ENCODE measurements at places on chromosomes 11 and 22.

- no peak for DNase-seq
Observed at GRCh38 chr11:27350511-27350910, 12.5 kb downstream of the CCDC34 start.

DNA sequence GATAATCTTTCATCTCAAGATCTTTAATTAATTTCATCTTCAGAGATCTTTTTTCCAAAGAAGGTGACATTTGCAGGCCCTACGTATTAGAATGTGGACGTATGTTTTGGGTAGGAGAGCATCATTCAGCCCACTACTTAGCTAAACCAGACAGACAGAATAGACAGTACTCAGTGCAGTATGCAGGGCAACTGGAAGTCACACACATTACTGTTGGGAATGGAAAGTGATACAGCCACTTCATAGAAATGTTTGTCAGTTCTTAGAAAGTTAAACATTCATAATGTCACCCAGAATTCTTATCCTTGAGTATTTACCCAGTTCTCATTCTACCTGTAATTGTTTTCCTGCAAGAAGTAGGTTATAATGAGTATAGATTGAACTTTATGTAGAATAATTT, 102.9 kb downstream of the PPP6R3 start:
- no peak for DNase-seq

- DNase-seq: no peak
Observed at GRCh38 chr11:2675540-2675939, 24.3 kb downstream of the KCNQ1OT1 start.

GRCh38 chr11:92867913-92868619, 101.4 kb upstream of the MTNR1B start:
- DNase-seq: no peak

DNA sequence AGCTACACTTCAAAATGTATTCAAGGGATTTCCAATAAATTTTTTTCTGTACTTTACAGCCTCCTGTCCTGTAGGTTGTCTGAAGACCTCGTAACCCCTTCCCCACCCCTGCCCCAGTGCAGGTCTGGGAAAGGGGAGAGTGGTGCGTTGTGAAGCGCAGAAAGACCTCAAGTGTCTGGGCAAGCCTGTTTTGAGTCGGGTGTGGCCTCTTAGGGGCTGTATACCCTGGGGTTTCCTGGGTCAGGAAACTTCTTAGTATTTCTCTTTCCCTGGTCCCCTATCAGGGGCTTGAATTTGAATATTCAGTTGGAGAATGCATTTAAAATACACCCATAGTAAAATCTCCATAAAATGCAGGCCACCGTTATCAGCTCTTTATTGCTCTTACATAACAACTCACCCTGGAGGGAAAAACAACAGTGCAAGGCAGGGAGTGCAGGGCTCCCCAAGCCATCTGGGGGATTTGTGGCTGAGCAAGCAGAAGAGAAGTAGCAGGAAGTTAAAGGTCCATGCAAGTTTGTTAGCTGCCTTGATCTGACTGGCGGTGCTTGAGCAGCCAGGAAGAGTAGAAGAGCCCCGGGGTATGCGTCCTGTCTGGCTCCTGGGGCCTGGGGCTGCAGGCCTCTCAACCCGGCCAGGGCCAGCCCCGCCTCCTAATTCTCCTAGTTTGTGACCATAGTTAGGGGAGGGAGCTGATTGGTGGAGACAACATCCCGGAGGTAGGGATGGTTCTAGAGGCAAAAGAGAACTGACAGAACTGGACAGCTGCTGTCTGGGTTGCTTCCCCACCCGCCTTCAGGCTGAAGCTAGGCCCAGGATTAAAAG, 25.7 kb downstream of the ARHGAP1 start:
- DNase-seq: no peak

GRCh38 chr11:65572356-65573051, at the start of gene FAM89B:
Gene FAM89B, plus strand, starts transcription at chr11:65572538. Its CDS starts 132 bp downstream, at chr11:65572670.
- peak; percentile 45 for DNase-seq

- no peak for DNase-seq
Observed at GRCh38 chr22:47692811-47693210, 930.4 kb downstream of the TBC1D22A start.

All from RCC 7860 (cell line).